GM06990 (cell line): ENCODE measurements at places on chromosomes 4 and X.

- peak; percentile 9 for DNase-seq
Measured at GRCh38 chr4:121764702-121765367, at the start of gene SMIM43. SMIM43 (minus strand) TSS chr4:121765164; CDS start chr4:121765105, 59 bp downstream.

DNA sequence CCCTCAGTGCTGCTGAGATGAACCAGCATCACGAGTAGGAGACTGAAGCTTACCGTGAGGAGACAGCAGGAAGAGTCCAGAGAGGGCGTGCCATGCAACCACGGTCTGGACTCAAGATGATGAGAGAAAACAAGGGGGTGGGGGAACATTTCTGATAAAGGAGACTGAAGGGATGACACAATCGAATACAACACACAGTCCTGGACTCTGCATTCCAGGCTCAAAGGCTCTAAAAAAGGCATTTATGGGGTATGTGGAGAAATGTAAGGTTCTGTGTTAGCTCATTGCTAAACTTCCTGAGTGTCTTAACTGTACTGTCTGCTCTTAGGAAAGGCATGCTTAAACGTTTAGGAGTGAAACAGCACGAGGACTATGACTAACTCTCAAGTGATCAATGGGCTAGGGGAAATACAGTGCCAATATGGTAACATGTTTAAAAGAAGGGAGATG, 20.6 kb upstream of the IRAK1 start:
- DNase-seq, result no peak

DNA sequence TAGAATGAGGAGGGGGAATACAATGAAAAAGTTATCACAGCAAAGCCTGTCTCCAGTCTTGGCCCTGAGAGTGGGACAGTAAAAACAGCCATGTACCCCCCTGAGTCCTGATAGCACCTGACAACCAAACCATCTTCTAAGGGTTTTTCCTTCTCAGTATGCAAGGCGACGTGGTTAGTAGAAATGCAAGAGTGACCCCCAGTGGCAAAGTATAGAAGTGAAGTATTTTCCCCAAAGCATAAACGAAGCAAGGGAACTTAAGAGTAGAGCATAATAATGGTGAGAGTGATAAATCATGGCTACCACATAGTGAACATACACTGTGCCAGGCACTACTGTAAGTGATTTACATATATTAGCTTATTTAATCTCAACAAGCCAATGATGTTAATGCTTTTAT, 52.8 kb downstream of the FAM47C start:
- no peak for DNase-seq

- DNase-seq, result peak; percentile 57
Measured at GRCh38 chr4:11469650-11470437, 41.1 kb upstream of the HS3ST1 start.

- no peak for DNase-seq
Measured at GRCh38 chrX:8864161-8864560, 63.0 kb upstream of the FAM9A start.

GRCh38 chrX:148517176-148517575, 16.8 kb downstream of the AFF2 start:
- no peak for DNase-seq

DNA sequence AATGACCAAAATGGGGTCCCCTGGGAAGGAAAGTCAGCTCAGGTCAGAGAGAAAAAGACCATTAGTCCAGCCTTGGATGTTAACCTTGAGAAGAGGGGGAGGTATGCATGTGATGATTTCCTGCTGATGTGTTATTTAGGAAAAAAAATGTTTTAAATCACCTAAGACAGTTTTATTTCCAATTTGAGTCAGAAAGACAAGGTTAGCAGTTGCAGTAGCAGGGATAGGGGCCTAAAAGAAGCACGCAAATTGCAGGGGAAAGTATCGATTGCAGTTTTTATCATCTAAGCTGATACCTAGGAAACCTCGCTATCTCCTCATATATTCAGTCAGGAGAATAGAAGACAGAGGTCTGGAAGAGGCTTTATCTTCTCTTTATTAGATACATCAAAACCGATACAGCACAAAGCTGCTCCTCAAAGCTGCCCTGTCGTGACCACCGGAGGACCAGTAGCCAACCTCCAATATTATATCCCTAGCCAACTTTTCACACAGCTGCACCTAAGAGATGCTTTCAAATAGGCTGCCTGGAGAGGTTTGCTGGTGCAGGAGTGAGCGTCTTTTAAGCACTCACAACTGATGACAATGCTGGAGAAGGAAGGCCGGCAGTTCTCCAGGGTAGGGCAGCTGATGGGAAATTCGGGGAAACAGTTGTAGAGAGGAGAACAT, 289.4 kb downstream of the INPP4B start:
- DNase-seq, result no peak
